Spinal cord (tissue), 10 donors: ENCODE measurements at places on chromosomes 1 and 21. TPM values are rescaled to one million over a fixed set of nuclear protein-coding genes. Genes with fewer than 3 reads are reported as not detected.

- H3K4me3 ChIP-seq = no peak overlapping the region
- peaks cover 2% of the 10 kb centered on the region for H3K27me3 ChIP-seq
- no peak for DNase-seq
- H3K36me3 ChIP-seq = no peaks in the 10 kb centered on the region
Measured at GRCh38 chr1:24992761-24993211, 62.7 kb upstream of the RUNX3 start.

KCNJ6 gene
- total RNA-seq = 5.2 TPM

DNA sequence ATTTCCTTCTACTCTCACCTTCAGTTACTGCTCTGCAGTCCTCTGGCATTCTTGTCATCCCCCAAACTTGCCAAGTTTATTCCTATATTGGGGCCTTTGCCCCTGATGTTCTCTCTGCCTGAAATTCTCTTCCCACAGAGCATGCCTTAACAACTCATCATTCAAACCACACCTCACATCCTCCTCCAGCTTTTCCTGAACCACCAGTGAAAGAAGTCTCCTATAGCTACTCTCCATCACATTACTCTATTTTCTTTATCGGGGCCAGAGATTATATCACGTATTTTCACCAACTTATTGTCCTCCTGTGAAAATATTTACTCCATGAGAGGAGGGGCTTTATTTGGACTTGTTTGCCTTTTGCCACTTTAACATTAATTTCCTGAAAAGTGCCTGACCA is 32.1 kb downstream of the EXTL2 start:
- no peak for DNase-seq
- no peaks in the 10 kb centered on the region for H3K4me1 ChIP-seq
- H3K27ac ChIP-seq = no peak overlapping the region

CGN gene
- 4.1 TPM for total RNA-seq

RPS27 gene
- 1,054 TPM for total RNA-seq

CLDN17 gene
- total RNA-seq = not detected

DNA sequence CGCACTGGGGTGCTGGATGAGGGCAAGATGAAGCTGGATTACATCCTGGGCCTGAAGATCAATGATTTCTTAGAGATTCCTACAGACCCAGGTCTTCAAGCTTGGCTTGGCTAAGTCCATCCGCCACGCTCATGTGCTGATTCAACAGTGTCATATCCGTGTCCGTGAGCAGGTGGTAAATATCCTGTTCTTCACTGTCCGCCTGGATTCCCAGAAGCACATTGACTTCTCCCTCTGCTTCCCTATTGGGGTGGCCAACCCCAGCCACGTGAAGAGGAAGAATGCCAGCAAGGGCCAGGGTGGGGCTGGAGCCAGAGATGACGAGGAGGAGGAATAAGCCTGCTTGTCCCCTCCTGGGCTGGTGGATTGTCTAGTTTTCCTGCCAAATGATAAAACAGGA is 2.2 kb upstream of the CBR3 start:
- H3K4me3 ChIP-seq = no peak overlapping the region
- no peaks in the 10 kb centered on the region for H3K36me3 ChIP-seq
- H3K4me1 ChIP-seq = peaks cover 25% of the 10 kb centered on the region
- H3K27ac ChIP-seq = no peak overlapping the region

DNA sequence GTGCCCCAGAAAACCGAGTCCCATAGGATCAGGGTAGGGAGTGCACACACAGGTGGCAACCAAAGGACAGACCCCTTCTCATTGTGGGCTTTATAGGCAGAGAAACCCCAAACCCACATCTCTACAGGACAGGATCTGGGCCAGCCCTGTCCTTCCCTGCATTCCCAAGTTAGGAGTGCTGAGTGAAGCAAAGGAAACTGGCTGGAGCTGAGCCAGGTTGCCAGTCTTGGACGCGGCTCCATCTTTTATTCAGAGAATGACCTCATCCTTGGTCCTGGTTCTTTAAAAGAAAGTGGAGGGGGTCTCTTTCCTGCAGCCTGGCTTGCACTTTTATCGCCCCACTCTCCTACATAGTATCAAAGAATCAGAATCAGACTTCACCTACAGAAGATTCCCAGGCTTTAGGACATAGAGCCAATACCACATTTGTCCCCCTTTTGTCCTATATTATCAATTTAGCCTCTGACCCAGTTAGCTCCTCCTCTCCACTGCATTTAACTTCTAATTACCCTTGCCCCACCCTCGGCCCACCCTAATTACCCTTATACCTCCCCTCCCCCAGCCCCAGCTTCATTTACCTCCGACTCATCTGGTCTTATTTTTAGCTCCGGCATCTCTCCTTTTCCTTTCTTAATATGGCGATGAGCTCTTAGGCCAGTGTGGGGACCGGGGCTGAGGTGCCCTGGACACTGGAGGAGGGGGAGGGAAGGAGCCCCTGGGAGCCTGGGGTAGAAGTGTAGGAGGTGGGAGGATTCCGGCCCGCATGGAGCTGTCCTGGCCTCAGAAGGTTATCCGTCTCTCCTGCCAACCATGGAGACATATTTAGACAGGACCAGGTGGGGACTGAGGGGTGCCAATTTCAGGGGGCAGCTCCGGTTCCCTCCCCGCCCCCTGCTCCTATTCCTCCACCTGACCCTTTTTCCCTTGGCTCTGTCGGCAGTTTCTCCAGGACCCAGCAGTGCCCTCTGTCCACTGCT is at the start of gene CASQ1:
Gene CASQ1, plus strand, starts transcription at position 927 of the 977 bp plus-strand sequence. CDS start 177 bp downstream, outside the sequence.
- no peak within 1 kb of the TSS for H3K27ac ChIP-seq
- H3K4me3 ChIP-seq = no peak within 1 kb of the TSS
- H3K27me3 ChIP-seq = no peaks in the 10 kb centered on the region
- no peak for DNase-seq

DNA sequence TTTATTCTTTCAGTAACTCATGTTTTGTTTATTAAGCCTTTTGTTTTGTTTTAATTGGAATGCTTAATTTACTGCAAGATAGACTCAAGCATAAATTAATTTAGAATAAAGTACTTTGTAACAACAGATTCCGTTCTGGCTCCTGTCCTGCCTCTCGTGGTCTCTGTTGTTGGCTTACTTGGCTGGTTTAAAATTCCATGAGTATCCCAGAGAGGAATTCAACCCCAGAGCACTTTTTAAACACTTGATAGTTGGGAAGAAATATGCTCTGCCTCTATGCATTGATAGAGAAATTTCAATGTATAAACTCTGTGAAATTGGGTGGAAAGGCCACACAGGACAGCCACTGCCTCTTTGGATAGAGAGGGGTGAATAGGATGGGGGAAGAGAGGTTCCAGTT is 89.7 kb downstream of the ATP5PO start:
- H3K27me3 ChIP-seq = no peaks in the 10 kb centered on the region
- peaks cover 17% of the 10 kb centered on the region for H3K36me3 ChIP-seq
- H3K4me3 ChIP-seq = no peak overlapping the region
- H3K4me1 ChIP-seq = peaks cover 25% of the 10 kb centered on the region

CATSPERE gene
- total RNA-seq = 2.0 TPM

GRCh38 chr1:202953392-202953791 is 4.7 kb downstream of the ADIPOR1 start:
- H3K27ac ChIP-seq = no peak overlapping the region
- no peak overlapping the region for H3K4me3 ChIP-seq
- peaks cover 22% of the 10 kb centered on the region for H3K36me3 ChIP-seq
- H3K27me3 ChIP-seq = no peaks in the 10 kb centered on the region
- peaks cover 3% of the 10 kb centered on the region for H3K4me1 ChIP-seq
- DNase-seq = no peak

CCDC185 gene
- total RNA-seq = not detected

C1orf226 gene
- total RNA-seq = 2.9 TPM

- H3K4me1 ChIP-seq = no peaks in the 10 kb centered on the region
- no peak overlapping the region for H3K27ac ChIP-seq
- H3K27me3 ChIP-seq = no peaks in the 10 kb centered on the region
- no peak overlapping the region for H3K4me3 ChIP-seq
Measured at GRCh38 chr1:162912061-162912667, 51.2 kb upstream of the CCDC190 start.

GRCh38 chr1:28631713-28632112 is 11.2 kb downstream of the TAF12 start:
- no peaks in the 10 kb centered on the region for H3K4me1 ChIP-seq
- H3K36me3 ChIP-seq = peaks cover 2% of the 10 kb centered on the region
- H3K27me3 ChIP-seq = no peaks in the 10 kb centered on the region
- no peak overlapping the region for H3K4me3 ChIP-seq
- H3K27ac ChIP-seq = no peak overlapping the region
